ENCODE measurements at places on chromosomes 4 and X.

- no peak for DNase-seq
These were observed 204.3 kb downstream of the TRAM1L1 start for GRCh38 chr4:116881077-116881476.

- no peak for DNase-seq
These were observed 7.2 kb downstream of the PDHA1 start for GRCh38 chrX:19350941-19351384.

- no peak for DNase-seq
These were observed 60.1 kb downstream of the CCSER1 start for GRCh38 chr4:90187148-90187884.

- no peak for DNase-seq
These were observed 32.2 kb downstream of the UNC5C start for GRCh38 chr4:95516528-95517017.

- DNase-seq: no peak
These were observed 74.0 kb downstream of the ATG4A start for GRCh38 chrX:108165383-108166111.

DNA sequence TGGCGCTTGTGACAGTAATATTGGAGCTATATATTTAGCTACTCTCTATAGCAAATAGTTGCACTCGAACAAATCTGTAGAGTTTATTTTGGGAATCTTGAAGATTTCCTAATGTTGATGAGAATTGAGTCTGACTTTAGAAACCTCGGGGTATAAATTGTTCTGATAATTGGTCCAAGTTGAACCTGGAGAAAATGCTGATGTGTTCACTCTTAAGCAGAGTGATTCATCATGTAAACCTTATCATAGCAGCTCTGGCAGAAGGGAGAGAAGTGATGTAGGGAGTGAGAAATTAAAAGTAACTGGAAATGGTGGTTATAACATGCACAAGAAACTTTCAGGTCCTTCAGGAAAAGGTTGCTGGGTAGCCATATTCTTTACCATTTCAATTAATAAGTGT is 16.4 kb upstream of the SLC4A4 start:
- no peak for DNase-seq

DNA sequence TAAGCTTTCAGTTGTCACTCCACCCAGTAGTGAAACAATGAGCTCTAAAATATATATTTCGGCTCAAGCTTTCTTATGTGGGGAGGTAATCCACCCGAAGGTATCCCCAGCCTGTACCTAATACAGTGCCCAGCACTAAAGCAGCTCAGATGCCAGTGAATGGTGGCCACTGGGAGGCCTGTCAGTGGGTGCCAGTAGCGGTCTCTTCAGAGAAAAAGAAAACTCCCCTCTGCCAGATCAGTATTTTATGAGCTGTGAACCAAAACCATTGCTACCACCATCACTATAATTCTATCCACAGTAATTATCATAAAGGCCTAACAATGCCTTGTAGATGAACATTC is 835 bp upstream of the NFKB1 start:
- DNase-seq: no peak

DNA sequence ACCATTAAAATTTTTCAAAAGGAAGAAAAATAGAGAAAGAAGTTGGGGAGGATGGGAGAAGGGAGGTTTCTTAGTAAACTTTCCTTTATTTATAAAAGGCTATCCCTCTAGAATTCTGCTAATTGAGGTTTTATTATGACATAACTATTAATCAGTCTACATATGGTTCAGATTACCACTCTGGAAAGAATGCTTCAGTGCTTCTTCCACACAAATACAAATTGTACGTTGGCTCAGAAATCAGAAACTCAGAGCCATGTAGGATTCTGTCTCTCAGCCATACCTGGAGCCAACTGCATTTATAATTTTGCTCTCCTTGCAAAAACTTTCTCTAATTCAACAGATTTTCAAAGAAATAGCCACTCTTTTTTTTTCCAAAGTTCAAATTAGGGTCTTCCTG is 37.1 kb downstream of the SRPX start:
- DNase-seq: no peak

- no peak for DNase-seq
These were observed 1.1 kb downstream of the PLAC8 start for GRCh38 chr4:83113429-83113786.

- DNase-seq: no peak
These were observed 189.6 kb downstream of the BCOR start for GRCh38 chrX:39907964-39908661.

DNA sequence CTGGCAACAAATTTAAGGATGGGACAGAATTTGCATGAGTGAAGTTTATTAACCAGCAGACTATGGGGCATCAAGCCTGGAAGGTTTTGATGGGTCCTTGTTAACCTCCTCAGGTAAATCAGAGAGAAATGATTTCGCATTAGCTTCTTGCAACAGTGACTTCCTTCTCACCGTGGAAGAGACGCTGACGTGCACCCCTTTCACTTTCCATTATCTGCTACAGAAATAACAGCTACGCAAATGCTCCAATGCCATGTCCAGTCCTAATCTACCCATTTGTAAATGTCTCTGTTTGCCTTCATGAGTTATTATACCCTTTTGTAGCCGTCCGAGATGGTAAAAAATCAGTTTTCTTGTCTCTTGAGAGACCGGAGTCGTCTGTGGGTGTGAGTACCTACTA is 100.3 kb downstream of the SLC34A2 start:
- no peak for DNase-seq

DNA sequence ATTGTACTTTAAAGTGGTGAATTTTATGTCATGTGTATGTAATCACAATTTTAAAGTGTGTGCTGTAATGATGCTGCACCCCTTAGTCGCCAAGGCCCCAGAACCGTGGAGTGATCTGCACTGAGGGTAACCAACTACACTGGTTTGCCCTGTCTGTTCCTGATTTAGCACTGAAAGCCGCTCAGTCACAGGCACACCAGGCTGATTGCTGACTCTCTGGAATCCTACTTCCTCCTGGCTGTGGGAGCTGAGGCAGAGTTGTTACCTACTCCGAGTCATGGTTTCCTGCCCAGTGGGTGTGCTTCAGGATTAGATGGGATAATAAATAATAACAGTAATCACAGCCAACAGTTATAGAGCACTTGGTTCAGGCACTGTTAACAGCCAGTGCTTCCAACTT is 645.4 kb downstream of the BCOR start:
- DNase-seq: no peak

GRCh38 chrX:38882894-38883626 is 81.8 kb downstream of the MID1IP1 start:
- DNase-seq: no peak

GRCh38 chr4:138961664-138962063 is 53.9 kb upstream of the NOCT start:
- DNase-seq: no peak

DNA sequence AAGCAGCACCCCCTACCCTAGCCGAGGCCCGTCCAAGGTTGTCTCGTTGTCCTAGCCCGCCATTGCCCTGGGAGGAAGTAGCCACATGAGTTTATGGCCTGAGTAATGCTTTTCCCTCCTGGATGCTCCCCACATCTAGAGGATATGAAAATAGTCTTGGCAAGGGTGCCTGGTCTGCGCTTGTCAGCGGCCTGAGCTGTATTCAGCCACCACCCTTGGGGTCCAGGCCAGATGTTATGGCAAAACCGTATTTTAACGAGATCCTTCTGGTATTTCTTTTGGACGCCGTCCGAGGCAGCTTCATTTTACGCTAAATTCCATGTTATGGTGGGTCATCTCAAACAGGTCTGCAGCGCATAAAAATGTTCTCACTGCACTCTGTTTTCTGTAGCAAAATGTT is 89.3 kb downstream of the GPR143 start:
- no peak for DNase-seq

- no peak for DNase-seq
These were observed 589.4 kb downstream of the ANKRD50 start for GRCh38 chr4:124123181-124123580.

GRCh38 chr4:81527115-81527514 is 55.4 kb upstream of the RASGEF1B start:
- DNase-seq: no peak

GRCh38 chr4:907691-908425 is 24.3 kb downstream of the GAK start:
- DNase-seq: no peak

- no peak for DNase-seq
These were observed at the start of gene ASB9 for GRCh38 chrX:15269618-15270521. Gene ASB9 (minus strand): TSS chrX:15270083. CDS start chrX:15269874, 209 bp downstream.

- DNase-seq: no peak
These were observed 47.9 kb upstream of the RGN start for GRCh38 chrX:47030339-47030738.

GRCh38 chr4:2166253-2166652 is 75.7 kb downstream of the HAUS3 start:
- no peak for DNase-seq

DNA sequence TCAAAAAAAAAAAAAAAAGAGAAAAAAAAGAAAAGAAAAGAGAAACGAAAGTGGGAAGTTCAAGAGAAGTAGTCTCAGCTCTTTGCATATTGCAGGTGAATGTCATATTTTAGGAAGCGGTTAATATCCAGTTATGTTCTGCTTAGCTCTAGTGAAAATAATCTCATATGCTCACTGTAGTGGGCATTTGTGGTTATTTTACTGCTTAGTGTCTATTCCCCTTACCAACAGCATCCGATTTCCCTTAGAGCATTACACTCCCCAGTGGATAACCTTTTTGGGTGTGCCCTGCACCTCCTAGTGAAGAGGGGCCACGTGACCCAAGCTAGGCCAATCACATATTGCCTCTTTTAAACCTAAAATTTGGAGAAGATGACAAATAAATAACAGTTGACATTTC is 111.2 kb upstream of the ZNF827 start:
- DNase-seq: no peak

DNA sequence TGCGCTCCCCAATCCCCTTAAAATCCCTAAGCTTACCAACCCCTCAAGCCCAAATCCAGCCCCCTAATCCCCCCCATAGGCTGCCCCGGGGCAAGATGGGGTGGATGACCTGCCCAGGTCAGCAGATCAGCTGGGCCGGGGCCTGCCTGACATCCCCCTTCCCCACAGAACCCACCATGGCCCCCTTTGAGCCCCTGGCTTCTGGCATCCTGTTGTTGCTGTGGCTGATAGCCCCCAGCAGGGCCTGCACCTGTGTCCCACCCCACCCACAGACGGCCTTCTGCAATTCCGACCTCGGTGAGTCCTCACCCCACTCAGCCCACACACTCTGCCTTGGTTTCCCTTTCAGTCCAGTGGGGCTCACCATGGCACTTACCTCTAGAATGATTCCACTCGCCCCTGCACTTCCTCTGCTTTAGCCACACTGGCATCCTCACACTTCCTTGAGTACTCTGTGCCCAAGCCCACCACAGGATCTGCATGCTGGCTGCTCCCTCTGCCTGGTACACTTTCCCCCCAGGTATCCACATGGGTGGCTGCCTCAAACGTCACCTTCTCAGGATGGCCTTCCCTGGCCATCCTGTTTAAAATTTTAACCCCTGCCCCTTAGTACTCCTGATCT is 1.1 kb downstream of the TIMP1 start:
- DNase-seq: no peak

GRCh38 chrX:78708816-78709215 is 38.7 kb upstream of the LPAR4 start:
- DNase-seq: no peak

DNA sequence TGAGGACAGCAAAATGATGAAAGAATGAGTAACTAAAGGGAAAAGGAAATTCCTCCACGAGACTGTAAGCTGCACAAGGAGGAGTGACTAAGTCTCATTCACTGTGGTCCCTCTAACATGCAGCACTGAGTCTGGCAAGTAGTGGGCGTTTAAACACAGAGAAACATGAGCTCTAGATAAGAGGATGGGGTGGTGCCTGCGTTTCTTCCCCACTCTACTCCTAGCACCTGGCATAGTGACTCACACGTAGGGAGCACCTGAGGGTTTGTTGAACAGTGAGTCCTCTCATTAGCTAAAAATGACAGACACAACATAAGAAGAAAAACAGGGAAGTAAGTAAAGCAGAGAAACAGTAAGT is 105.8 kb upstream of the CBR4 start:
- DNase-seq: no peak

DNA sequence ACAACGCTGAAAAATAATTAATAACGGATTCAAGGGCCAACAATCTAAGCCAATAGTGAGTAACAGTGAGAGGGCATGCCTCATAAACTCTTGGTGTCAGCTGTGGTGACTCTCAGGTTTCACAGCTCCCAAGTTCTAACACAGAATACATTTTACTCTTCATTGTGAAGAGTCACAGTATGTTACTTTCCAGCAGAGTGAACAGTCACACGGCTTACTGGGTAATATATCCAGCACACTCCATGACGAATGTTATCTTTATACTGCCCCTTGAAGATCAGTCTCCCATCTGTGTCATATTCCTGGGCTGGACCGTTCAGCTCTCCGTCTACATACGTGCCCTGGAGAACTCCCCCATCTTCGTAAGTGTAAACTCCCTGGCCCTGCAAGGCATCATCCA is 23.1 kb downstream of the SETD7 start:
- no peak for DNase-seq

- no peak for DNase-seq
These were observed 59.1 kb upstream of the GRPEL1 start for GRCh38 chr4:7126981-7127380.

GRCh38 chr4:152234571-152234970 is 301.3 kb downstream of the FBXW7 start:
- no peak for DNase-seq

- no peak for DNase-seq
These were observed 34.9 kb downstream of the SEL1L3 start for GRCh38 chr4:25827897-25828296.

DNA sequence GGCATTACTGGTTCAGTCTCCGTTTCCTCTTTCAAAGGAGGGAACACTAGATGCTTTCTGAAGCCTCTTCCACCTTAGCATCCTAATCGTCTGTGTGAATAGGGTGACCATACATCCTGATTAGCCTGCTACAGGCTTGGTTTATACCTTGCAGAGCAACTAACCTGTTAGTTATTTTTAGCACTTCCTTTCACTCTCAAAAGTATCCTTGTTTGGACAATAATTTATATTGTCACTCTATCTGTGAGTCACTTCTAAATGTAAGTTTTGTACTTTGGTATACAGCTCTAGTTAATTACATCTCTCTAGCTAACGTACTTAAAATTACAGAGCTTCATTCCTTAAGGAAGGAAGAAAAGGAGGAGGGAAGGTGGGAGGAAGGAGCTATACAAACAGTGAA is 174.5 kb downstream of the GPC3 start:
- no peak for DNase-seq

GRCh38 chrX:15598026-15598425 is 2.7 kb downstream of the ACE2 start:
- no peak for DNase-seq

- no peak for DNase-seq
These were observed 926.6 kb downstream of the STIM2 start for GRCh38 chr4:27787195-27787594.

DNA sequence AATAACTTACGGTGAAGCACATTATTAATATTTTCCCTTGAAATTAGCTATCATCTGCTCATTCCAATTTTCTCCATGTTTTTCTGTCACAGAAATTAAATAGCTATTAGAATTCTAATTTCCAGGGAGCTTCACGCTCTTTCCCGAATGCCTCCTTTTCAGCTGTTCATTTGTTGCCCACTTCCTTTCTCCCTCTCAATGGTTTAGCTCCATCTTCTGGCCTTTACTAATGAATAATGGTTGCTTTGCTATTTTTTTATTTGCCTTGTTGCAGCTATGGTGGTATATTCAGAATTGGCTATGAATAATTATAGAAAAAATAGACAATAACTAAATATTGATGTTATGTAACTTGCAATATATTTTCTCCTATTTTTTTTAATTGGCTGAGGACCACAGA is 70.5 kb downstream of the GRIA2 start:
- DNase-seq: no peak

GRCh38 chrX:27619975-27620374 is 29.8 kb downstream of the DCAF8L2 start:
- no peak for DNase-seq

All from stimulated activated CD4-positive, alpha-beta T cell treated with anti-CD3 and anti-CD28 coated beads, TNF-alpha, amount 100 ng/mL, for 48 hours (primary cell).